ENCODE measurements at places on chromosomes 5 and 9. TPM values are rescaled to one million over a fixed set of nuclear protein-coding genes. Genes with fewer than 3 reads are reported as not detected.

Gene KCNV2
- not detected for total RNA-seq

GRCh38 chr5:140236891-140237598 lies 62.1 kb downstream of the CYSTM1 start:
- no peaks in the 10 kb centered on the region for H3K27me3 ChIP-seq
- no peaks in the 10 kb centered on the region for H3K36me3 ChIP-seq
- no peak overlapping the region for H3K4me3 ChIP-seq
- no peak overlapping the region for H3K27ac ChIP-seq
- DNase-seq: no peak

DNA sequence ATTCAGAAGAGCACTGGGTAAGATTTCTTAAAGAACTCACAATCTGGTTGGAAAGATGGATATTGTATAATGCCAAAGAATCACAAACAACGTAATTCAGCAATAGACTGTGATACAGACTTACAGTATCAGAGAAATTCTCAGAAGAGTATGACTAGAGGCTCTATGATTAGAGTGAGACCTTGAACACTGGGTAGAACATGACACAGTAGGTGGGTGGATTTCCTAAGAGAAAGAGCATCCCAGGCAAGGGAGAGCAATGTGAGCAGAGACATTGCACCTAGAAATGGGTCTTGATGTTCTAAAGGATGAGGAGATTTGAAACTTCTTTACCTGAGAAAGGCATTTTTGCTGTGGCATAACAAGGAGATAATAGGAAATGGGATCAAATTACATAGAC lies 27.3 kb upstream of the CAST start:
- no peak for DNase-seq
- H3K27ac ChIP-seq: no peak overlapping the region
- H3K36me3 ChIP-seq: no peaks in the 10 kb centered on the region
- H3K4me3 ChIP-seq: no peak overlapping the region
- no peaks in the 10 kb centered on the region for H3K4me1 ChIP-seq
- no peaks in the 10 kb centered on the region for H3K27me3 ChIP-seq

- no peaks in the 10 kb centered on the region for H3K36me3 ChIP-seq
- no peak overlapping the region for H3K4me3 ChIP-seq
- no peak for DNase-seq
- H3K27me3 ChIP-seq: no peaks in the 10 kb centered on the region
- H3K4me1 ChIP-seq: no peaks in the 10 kb centered on the region
These were observed 106.3 kb upstream of the TRIM32 start for GRCh38 chr9:116580853-116581252.

DNA sequence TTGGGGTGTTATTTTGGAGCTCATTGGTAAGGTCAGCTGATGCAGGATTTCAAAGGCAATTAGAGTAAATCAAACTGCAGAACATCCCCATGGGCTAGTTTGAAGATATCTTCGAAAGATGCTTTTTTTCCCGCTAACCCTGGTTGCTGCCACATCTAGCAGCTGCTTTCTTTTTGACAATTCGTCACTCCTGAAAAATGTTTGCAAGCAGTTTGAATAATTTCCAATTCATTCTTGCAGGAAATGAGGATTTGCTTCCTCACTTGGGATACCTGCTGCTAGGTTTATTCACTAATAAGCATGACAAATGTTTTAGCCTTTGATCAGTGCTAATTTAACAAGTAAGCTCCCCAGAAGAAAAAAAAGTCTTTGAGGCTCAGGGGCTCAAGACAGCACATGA lies 649.6 kb upstream of the RORB start:
- no peak overlapping the region for H3K4me3 ChIP-seq
- H3K27me3 ChIP-seq: no peaks in the 10 kb centered on the region
- H3K4me1 ChIP-seq: no peaks in the 10 kb centered on the region
- H3K27ac ChIP-seq: no peak overlapping the region
- DNase-seq: no peak

Gene C9orf153
- 0.95 TPM for total RNA-seq

DNA sequence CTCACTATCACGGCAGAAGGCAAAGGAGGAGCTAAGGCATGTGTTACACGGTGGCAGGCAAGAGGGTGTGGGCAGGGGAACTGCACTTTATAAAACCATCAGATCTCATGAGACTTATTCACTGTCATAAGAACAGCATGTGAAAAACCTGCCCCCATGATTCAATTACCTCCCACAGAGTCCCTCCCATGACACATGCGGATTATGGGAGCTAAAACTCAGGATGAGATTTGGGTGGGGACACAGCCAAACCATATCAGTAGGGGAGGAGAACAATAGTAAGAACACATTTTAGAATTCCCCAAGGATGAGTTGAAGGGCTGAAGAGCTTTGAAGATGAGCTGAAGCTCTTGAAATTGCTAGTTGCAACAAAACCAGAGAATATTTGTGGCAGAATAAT lies 287.9 kb downstream of the SMARCA2 start:
- no peaks in the 10 kb centered on the region for H3K27me3 ChIP-seq
- H3K4me3 ChIP-seq: no peak overlapping the region
- no peak overlapping the region for H3K27ac ChIP-seq
- H3K36me3 ChIP-seq: no peaks in the 10 kb centered on the region

Gene RNF130
- 139 TPM for total RNA-seq

All from lower lobe of right lung (tissue), 2 donors.